ENCODE measurements at places on chromosomes 12 and 14. TPM values are rescaled to one million over a fixed set of nuclear protein-coding genes. Genes with fewer than 3 reads are reported as not detected.

- no peak overlapping the region for H3K4me3 ChIP-seq
- DNase-seq: no peak
- peaks cover 7% of the 10 kb centered on the region for H3K4me1 ChIP-seq
- H3K27ac ChIP-seq: no peak overlapping the region
Observed at GRCh38 chr14:24851837-24852236, 198.1 kb downstream of the STXBP6 start.

DNA sequence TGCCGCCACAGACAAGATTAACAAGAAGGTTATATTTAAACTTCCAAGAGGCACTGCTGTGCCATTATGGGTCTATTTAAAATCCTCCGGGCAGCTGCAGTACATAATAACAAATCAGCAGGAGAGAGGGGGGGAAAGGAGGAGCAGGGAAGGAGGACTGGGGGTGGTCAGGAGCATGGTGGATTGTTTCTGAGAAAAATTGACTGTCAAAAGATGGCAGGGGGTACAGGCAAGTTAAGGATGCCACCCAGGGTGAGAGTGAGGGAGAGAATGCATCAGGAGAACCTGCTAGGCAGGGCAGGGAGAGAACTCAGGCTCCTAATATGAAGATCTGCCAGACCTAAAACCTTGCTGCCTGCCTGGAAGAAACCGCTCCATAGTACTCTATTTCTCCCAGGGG lies 181.8 kb downstream of the GRIN2B start:
- no peak overlapping the region for H3K4me3 ChIP-seq
- no peak overlapping the region for H3K27ac ChIP-seq
- no peaks in the 10 kb centered on the region for H3K27me3 ChIP-seq
- no peaks in the 10 kb centered on the region for H3K4me1 ChIP-seq
- DNase-seq: no peak

The CISTR gene
- 1.4 TPM for total RNA-seq

DNA sequence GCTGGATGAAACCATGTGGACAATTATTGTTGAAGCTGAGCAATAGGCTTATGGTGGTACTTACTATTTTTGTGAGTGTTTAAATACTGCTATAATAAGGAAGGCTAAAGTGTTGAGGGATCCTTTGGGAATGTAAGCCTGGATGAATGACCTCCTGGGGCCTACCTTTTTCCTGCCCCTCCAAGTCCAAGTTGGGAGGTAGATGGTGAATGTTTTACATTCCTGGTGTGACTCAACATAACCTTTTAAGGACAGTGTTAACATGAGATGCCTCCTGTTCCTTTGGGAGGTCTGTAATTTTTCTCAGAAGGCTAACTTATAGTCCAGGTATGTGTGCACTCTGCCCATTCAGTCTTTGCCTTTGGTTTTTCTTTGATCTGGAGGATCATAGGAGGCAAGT lies 315.9 kb downstream of the NRXN3 start:
- H3K27ac ChIP-seq: no peak overlapping the region
- DNase-seq: no peak
- no peaks in the 10 kb centered on the region for H3K36me3 ChIP-seq
- no peak overlapping the region for H3K4me3 ChIP-seq

DNA sequence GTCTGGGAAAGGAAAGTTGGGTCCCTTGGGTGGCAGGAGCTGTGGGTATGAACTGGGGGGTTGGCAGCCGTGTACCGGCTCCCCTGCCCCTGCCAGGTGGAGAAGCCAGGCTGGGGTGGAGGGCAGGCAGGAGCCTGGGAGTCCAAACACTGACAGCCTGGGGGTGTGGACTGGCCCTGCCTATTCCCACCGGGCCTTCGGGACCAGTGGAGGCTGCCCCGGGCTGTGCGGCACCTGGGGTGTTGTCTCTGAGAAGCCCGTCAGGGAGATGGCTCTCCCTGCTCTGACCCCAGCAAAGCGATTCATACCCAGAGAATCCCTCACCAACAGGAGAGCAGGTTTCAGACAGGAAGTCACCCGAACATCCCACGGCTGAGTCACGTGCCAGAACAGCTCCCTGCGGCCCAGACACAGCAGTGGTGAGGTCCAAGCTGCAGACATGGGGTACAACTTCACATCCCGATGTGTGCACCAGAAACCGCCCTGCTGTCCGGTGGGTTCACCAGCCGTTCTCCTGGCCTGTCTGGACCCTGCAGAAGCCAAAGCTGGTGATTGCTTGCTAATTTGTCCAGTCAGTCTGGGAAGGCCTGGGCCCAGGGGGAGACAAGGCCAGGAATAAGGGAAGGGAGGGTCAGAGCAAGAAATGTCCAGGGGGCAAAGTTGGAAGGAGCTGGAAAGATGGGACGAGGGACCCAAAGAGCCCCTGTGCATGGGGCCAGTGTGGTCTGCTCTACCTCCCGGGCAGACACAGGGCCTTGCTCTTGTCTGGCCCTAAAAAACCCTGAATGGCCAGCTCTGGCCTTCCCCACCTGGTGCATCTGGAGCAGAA lies 2.1 kb upstream of the GPR132 start:
- no peak overlapping the region for H3K4me3 ChIP-seq
- H3K36me3 ChIP-seq: peaks cover 4% of the 10 kb centered on the region
- no peak for DNase-seq
- peaks cover 3% of the 10 kb centered on the region for H3K4me1 ChIP-seq
- no peak overlapping the region for H3K27ac ChIP-seq

DNA sequence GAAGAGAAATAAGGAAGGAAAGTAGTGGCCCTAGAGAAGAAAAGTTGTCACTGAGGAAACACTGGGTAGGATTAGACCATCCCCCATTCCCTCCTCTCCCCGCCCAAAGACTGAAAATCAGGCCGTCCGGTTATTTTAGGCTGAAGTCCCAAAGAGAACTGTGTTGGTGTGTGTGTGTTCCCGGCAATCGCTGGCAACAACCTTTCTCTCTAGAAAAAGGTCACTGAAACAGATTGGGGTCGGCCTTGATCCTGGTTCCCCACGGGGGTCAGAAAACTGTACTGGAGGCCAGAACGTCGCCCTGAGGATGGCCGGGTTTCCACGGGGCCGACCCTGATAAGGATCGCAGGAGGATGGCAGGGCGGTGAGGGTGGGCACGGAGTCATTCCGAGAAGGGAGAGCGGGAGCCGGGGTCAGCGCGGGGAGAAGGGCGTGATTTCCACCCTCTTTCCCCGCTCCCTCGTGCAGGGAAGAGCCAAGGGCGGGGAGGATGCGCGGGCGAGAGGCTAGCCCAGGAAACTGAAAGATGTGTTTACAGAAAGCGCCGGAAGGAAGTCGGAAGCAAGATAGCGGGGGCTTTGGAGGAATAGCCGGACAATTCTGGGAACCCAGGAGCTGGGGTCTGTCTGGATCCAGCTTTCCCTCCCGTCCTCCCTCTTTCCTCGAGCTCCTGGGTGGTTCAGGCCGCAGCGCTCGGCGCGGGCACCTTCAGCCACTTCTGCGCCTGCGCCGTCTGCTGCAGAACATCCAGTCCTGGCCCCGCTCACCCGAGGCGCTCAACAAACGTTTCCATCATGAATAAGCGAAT lies 25.3 kb upstream of the SPTLC2 start:
- H3K4me1 ChIP-seq: no peaks in the 10 kb centered on the region
- H3K27ac ChIP-seq: no peak overlapping the region
- no peak for DNase-seq
- no peak overlapping the region for H3K4me3 ChIP-seq

The FAM181A gene
- not detected for total RNA-seq

The TTC6 gene
- 8.5 TPM for total RNA-seq

- H3K4me3 ChIP-seq: no peak overlapping the region
- H3K27me3 ChIP-seq: no peaks in the 10 kb centered on the region
- H3K27ac ChIP-seq: no peak overlapping the region
- peaks cover 10% of the 10 kb centered on the region for H3K4me1 ChIP-seq
- H3K36me3 ChIP-seq: no peaks in the 10 kb centered on the region
- DNase-seq: no peak
Observed at GRCh38 chr12:25689996-25690501, 137.0 kb upstream of the LMNTD1 start.

DNA sequence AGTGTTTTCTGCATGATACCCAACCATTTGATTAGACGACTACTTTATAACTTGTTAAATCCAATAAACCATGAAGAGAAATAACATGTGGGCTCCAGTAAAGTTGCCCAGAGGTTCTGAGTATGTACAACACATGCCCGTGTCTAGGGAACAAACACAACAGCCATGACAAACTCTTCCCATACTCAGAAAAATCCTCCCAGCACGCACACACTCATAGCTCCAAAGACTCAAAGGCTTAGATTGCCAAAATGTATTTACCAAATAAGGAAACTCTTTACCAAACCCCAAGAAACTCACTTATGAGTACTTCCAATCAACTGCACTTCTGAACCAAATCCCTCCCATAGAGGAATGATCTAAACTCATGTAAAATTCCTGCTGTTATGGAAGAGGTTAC lies 17.3 kb downstream of the SART3 start:
- no peaks in the 10 kb centered on the region for H3K27me3 ChIP-seq
- no peak overlapping the region for H3K4me3 ChIP-seq
- H3K4me1 ChIP-seq: no peaks in the 10 kb centered on the region

DNA sequence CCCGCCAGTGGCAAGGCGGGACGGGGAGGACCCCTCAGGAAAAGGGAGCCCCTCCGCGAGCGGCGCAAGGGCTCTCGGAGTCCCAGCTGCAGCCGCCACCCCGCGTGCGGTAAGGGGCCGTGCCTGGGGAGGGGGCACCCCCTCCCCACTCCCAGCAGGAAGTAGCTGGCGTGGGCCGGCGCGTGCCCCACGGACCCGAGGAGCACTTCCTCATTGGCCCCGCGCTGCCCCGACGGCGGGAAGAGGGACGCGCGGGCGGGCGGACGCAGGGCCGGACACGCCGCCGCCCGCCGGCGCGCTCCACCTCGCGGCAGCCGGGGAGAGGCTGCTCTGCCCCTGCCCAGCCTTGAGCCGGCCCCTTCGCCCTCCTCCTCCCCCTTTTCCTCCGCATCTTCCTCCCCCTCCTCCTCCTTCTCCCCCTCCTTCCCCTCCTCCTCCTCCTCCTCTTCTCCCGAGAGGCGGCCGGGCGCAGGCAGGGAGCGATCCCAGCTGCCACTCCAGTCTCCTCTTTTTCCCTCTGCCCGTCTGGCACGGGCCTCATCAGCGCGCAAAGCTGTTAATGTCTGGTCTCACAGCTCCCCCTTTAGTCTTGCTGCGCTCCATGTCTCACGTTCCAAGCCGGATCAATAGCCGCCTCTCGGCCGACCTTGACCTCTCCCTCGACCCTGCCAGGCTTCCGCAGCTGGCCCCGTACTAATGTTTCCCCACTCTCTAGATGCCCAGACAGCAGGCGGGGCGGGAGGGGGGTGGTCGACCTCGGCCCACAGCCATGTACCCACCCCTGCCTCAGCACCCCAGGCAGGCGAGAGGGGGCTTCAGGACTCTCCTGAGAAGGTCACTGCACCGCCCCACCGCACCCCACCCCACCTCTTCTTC lies 2.6 kb upstream of the BCL11B start:
- H3K4me1 ChIP-seq: peaks cover 16% of the 10 kb centered on the region
- H3K36me3 ChIP-seq: peaks cover 3% of the 10 kb centered on the region
- H3K27me3 ChIP-seq: peaks cover 11% of the 10 kb centered on the region
- peak overlapping the region; percentile 24 for H3K27ac ChIP-seq
- H3K4me3 ChIP-seq: peak overlapping the region; percentile 78
- peak; percentile 75 for DNase-seq

GRCh38 chr14:101894365-101895081 lies 69.8 kb upstream of the DYNC1H1 start:
- no peaks in the 10 kb centered on the region for H3K4me1 ChIP-seq
- H3K36me3 ChIP-seq: peaks cover 25% of the 10 kb centered on the region
- no peak for DNase-seq
- H3K4me3 ChIP-seq: no peak overlapping the region

The NR2C1 gene
- 70.2 TPM for total RNA-seq

- peaks cover 8% of the 10 kb centered on the region for H3K4me1 ChIP-seq
- H3K27ac ChIP-seq: peak overlapping the region; percentile 92
- no peak for DNase-seq
- peaks cover 5% of the 10 kb centered on the region for H3K27me3 ChIP-seq
- H3K4me3 ChIP-seq: peak overlapping the region; percentile 94
Observed at GRCh38 chr14:95533822-95534221, 1.0 kb upstream of the GLRX5 start.

The IL26 gene
- not detected for total RNA-seq

The PPP1R36 gene
- 2.1 TPM for total RNA-seq

GRCh38 chr14:80433811-80434210 lies 222.5 kb upstream of the DIO2 start:
- H3K4me1 ChIP-seq: no peaks in the 10 kb centered on the region
- no peak overlapping the region for H3K4me3 ChIP-seq
- no peak for DNase-seq
- no peaks in the 10 kb centered on the region for H3K36me3 ChIP-seq
- H3K27me3 ChIP-seq: peaks cover 2% of the 10 kb centered on the region

The PTPRB gene
- 162 TPM for total RNA-seq

DNA sequence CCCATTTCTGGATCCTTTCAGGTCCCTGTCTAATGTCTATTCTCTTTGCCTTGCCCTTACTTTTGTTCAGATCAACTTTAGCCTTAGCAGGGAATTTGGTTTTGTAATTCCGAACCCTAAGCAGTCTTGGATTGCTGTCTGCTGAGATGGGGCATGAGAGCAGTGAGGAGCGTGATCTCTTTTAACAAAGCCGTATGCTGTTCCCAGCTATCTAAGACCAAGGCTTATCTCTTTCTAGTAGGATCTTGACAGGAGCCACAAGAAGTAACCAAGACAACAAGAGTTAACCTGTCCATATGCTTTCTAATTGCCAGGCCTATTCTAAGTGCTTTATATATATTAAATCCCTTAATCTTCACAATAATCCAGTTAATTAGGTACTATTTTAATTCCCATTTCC lies 4.5 kb upstream of the DHRS7 start:
- H3K4me3 ChIP-seq: no peak overlapping the region
- DNase-seq: no peak
- H3K27ac ChIP-seq: no peak overlapping the region

GRCh38 chr14:55838529-55839052 lies 258.6 kb downstream of the KTN1 start:
- H3K27me3 ChIP-seq: no peaks in the 10 kb centered on the region
- no peaks in the 10 kb centered on the region for H3K4me1 ChIP-seq
- no peak overlapping the region for H3K4me3 ChIP-seq
- H3K27ac ChIP-seq: no peak overlapping the region
- DNase-seq: no peak
- peaks cover 4% of the 10 kb centered on the region for H3K36me3 ChIP-seq

GRCh38 chr12:16148938-16149337 lies 128.5 kb downstream of the SLC15A5 start:
- no peaks in the 10 kb centered on the region for H3K36me3 ChIP-seq
- H3K4me3 ChIP-seq: no peak overlapping the region
- H3K4me1 ChIP-seq: no peaks in the 10 kb centered on the region

The KRT6C gene
- not detected for total RNA-seq

The TMTC2 gene
- total RNA-seq: 3.6 TPM

The RBM23 gene
- 52.4 TPM for total RNA-seq

The WSCD2 gene
- total RNA-seq: not detected

- no peak overlapping the region for H3K4me3 ChIP-seq
- no peaks in the 10 kb centered on the region for H3K27me3 ChIP-seq
- H3K36me3 ChIP-seq: no peaks in the 10 kb centered on the region
- H3K27ac ChIP-seq: no peak overlapping the region
- H3K4me1 ChIP-seq: peaks cover 9% of the 10 kb centered on the region
- DNase-seq: no peak
Observed at GRCh38 chr12:26846416-26846815, 13.4 kb upstream of the ITPR2 start.

DNA sequence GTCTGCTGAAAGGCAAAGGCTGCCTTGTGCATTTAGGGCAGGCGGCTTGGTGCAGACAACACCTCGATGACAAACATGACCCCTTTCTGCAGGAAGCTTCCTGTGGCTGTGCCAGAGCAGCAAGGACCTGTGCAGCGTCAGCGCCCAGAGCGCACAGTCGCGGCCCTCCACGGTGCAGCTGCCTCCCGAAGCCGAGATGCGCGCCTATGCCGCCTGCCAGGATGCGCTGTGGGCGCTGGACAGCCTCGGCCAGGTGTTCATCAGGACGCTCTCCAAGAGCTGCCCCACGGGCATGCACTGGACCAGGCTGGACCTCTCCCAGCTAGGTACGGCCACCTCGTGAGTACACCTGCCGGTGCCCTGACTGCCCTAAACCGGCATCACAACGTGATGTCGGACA lies 57.3 kb downstream of the ANKRD9 start:
- no peaks in the 10 kb centered on the region for H3K4me1 ChIP-seq
- H3K36me3 ChIP-seq: peaks cover 32% of the 10 kb centered on the region
- no peak overlapping the region for H3K4me3 ChIP-seq
- no peak for DNase-seq

Measured in endothelial cell (in vitro differentiated cells).